Esophagus muscularis mucosa (tissue), 4 donors: ENCODE measurements at places on chromosomes 5 and 9. TPM values are rescaled to one million over a fixed set of nuclear protein-coding genes. Genes with fewer than 3 reads are reported as not detected.
A peak's percentile ranks its signal among the peaks of the same experiment; 100 is the strongest.

DNA sequence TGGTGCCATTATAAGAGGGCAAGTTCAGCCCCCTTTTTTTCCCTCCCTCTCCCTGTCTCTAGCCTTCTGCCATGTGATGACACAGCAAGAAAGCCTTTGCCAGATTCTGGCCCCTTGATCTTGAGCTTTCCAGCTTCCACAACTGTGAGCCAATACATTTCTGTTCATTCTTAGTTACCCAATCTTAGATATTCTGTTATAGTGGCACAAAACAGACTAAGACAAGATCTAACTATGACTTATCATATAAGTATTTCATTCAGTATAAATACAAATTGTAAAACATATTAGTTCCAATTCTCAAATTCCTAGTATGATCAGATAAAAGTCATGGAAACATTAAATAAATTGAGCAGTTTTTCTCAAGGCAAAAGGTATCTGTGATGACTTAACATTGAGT, 276.3 kb downstream of the COX7C start:
- no peak for DNase-seq

GRCh38 chr9:89838621-89839020, 233.8 kb downstream of the GADD45G start:
- DNase-seq, result peak; percentile 53

- no peak for DNase-seq
Measured at GRCh38 chr5:84437673-84438315, 53.1 kb upstream of the EDIL3 start.

- DNase-seq, result no peak
Measured at GRCh38 chr9:112299514-112299913, 33.9 kb downstream of the PTBP3 start.

DNA sequence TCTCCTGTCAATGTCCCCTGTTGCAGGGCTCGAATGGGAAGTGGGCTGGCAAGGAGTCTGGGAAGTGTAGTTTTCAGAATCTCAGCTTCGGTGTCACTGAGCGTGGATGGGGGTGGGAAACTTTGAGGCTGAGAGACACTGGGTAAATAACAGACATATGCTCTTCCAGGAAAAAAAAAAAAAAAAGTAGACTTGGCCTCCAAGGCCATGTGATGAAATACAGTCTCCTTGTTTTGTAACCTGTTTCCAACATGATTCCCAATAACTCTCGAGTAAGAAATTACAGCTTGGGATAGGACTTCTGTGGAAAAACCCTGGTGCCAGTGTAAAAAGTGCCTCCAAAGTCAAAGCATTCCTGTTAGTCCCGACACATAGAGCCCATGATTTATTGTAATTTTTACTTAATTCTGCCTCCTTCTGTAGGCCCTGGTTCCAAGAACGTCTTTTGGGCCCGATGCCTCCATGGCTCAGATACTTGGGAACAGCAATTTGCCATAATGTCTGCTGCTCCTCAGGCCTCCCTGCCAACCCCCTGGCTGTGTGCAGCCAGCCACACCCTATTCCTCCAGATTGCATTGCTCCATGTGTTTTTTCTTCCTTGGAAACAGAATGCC, 119.5 kb upstream of the TNC start:
- no peak for DNase-seq

DNA sequence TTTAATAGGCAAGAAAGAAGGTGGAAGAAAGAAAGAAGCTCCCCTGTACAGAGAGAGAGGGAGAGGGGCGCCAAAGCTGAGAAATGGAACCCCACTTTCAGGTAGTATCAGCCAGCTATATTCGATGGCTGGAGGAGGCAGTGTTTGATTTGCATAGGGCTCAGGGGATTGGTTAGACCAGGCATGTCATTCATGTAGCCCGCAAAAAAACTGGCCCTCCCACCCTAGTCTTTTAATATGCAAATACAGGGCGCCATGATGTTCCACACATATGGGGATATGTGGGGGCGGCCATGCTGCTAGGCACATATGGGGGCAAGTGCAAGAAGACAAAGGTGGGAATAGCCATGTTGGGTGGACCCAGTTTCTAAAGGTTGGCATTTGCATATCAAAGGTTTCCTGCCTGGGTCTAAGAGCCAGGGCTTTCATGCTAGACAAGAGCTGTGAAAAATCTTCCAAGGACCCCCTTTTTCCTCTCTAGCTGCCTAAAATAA, 174.4 kb upstream of the ADRA1B start:
- peak; percentile 70 for DNase-seq

- no peak for DNase-seq
Measured at GRCh38 chr5:43567967-43568366, 11.1 kb upstream of the PAIP1 start.

DNA sequence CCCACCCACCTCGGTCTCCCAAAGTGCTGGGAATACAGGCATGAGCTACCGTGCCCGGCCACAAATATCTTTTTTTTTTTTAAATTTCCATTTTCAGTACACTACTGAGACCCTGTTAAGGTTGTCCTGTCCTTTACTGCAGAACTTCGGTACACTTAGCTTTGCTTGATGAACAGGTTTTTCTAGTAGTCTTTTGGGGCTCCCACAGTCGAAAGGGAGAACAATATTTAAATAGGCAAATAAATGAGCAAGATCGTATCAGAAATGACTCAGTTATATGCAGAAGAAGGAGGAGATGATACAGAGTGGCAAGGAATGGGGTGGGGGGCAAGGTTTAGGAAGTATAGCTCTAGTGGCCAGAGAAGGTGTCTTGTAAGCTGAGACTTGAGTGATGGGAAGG, 52.7 kb downstream of the MSX2 start:
- no peak for DNase-seq

DNA sequence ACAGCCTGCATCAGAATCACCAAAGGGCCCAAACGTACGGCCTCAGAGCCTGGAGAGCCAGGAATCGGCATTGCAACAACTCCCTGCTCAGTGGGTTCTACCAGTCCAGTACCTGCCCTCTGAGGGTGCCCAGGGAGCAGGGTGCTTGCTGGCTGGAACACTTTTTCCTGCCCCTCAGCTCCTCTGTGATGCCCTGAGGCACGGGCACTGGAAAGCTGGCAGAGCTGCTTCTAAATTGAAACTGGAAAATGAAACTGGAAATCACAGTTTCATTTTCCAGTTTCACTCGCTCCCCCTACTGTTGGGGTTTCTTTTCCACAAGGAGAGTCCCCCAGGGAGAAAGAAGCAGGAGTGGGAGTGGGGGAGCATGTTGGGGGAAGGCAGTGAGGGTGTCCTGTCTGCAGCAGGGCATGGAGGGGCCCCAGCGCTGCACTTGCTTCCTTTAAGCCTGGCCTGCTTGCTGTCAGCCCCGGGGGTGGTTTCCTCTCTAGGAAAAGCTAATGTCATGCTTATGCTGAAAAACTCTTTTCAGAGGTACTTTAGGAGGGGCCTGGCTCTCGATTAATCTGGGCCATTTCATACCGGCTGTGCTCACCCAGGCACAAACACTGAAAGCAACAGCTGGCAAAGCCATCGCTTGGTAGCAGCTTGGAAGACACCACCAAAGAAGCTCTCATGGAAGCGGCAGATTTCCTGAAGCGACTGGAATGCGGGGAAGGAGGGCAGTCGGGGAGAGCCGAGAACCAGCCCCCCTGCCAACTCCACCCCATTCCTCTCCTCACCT, 26.2 kb downstream of the IRF1 start:
- DNase-seq, result no peak

- no peak for DNase-seq
Measured at GRCh38 chr5:127471211-127471610, 46.2 kb upstream of the PRRC1 start.

- no peak for DNase-seq
Measured at GRCh38 chr5:115624994-115625393, 842 bp downstream of the TMED7 start.

GRCh38 chr5:58191443-58191842, 268.4 kb downstream of the PLK2 start:
- no peak for DNase-seq

GRCh38 chr5:111453295-111453694, 59.0 kb downstream of the STARD4 start:
- no peak for DNase-seq

- DNase-seq, result no peak
Measured at GRCh38 chr9:128321879-128322403, 306 bp downstream of the TRUB2 start.

- peak; percentile 17 for DNase-seq
Measured at GRCh38 chr9:83405759-83406158, 132.4 kb downstream of the FRMD3 start.

- no peak for DNase-seq
Measured at GRCh38 chr9:12766357-12766756, 8.5 kb upstream of the LURAP1L start.

DNA sequence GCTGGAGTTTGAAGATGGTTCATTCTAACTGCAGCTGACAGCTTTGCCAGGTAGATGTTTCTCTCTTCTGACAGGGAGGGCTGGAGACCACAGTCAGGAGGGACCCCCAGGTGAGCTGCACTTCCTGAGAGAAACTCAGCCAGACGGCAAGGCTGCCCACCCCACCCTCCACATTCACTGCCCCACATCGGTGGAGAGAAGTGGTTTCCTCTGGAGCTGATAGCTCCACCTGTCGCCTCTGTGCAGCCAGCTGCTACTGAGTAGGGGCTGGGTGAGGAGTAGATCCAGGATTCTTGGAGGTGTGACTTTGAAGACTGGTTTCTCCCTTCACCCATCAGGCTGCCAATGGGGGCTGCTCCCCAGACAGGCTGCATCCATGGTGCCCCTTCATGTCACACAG, 175.0 kb downstream of the CARTPT start:
- DNase-seq, result peak; percentile 62

DNA sequence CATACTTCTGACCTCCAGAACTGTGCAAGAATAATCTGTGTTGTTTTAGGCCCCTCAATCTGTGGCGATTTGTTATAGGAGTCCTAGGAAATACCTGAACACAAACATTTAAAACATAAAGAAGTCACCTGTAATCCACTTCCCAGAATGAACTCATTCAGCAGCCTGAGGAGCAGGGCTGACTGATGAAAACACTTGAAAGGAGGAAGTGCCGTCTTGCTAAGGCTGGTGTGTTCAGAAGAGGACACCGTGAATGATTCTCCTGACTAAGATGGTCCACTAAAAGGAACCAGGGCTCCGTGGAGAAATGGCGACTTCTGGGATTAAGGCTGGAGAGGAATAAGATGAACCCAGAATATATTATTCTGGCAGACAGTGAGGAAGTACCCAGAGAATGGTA, 18.7 kb upstream of the MARCHF6 start:
- DNase-seq, result no peak

GRCh38 chr9:117074784-117075520, 339.9 kb downstream of the ASTN2 start:
- no peak for DNase-seq

DNA sequence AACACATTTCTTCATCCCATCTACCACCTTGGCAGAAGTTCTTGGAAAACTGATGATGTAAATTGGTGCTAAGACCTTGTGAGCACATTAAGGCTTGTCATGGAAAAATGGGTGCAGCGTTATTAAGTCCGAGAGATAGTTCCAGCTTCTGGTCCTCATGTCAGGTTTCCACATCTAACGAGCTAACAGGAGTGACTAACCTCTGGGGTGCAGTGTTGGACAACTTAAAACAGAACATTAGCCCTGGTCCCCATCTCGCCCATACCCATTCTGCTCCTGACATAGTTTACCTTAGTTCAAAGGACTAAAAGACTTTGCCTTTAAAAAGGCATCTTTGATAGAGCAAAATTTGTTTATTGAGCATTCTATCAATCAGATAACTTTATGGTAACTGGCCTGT, 128.0 kb downstream of the SLC1A3 start:
- no peak for DNase-seq

GRCh38 chr5:65812648-65813047, 90.6 kb downstream of the NLN start:
- DNase-seq, result no peak

- no peak for DNase-seq
Measured at GRCh38 chr5:171142617-171143016, 166.4 kb upstream of the TLX3 start.

DNA sequence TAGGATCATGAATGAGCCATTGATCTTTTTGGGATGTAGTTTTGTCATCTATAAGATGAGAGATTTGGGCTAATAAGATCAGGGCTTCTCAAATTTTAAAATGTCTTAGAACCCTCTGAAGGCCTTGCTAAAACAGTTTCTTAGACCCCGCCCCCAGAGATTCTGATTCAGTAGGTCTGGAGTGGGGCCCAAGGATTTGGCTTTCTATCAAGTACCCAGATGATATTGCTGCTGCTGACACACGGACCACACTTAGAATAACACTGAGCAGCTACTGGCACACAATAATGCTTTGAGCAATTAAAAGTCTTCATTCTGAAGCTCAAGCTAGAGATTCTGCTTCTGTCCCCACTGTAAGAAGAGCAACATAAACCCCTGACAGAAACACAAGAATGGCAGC, 216.7 kb downstream of the SMARCA2 start:
- no peak for DNase-seq

- DNase-seq, result no peak
Measured at GRCh38 chr5:129593525-129593924, 133.4 kb downstream of the ADAMTS19 start.

DNA sequence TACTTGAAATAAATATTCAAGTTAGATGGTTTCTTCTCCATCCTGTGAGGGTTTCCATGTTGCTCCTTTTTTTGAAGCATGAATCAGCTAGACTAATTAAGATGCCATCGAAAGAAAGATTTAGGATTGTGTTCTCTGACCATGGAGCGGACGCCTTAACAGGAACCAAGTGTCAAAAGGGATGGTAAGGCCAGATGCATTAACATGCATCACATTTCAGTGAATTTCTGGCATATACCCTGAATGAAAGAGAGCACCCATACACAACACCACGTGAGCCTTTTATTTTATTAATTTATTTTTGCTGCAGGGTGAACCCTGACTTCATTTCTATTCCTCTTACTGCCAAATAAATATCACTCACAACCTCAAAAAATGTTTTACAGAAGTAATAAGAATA, 1045.3 kb upstream of the ARRDC3 start:
- no peak for DNase-seq

Gene PCDHAC2
- total RNA-seq, result 26.6 TPM

Gene SUSD3
- 0.83 TPM for total RNA-seq

Gene MZB1
- total RNA-seq, result not detected

Gene CDC20B
- not detected for total RNA-seq

Gene NRG2
- 2.8 TPM for total RNA-seq

Gene EPB41L4B
- 2.3 TPM for total RNA-seq

Gene SPARC
- 269 TPM for total RNA-seq

Gene CEL
- 0.17 TPM for total RNA-seq

Gene ARL14EPL
- total RNA-seq, result not detected

Gene LHX3
- total RNA-seq, result not detected

Gene SOX30
- total RNA-seq, result 0.17 TPM

Gene IL9
- total RNA-seq, result not detected

Gene CNTLN
- 10.6 TPM for total RNA-seq

Gene TSSK1B
- not detected for total RNA-seq

Gene MYO10
- 8.0 TPM for total RNA-seq

Gene CTXN3
- not detected for total RNA-seq
